K562 (cell line): ENCODE measurements at places on chromosomes 12 and 14. TPM values are rescaled to one million over a fixed set of nuclear protein-coding genes. Genes with fewer than 3 reads are reported as not detected.

The SMAGP gene
- 29.7 and 35.9 TPM in 2 replicates for total RNA-seq

The OR4M1 gene
- total RNA-seq = not detected in 2 replicates

The FAM90A1 gene
- total RNA-seq = 0.16 TPM in 1 of 2 replicates, not detected in the other

The RAP1B gene
- total RNA-seq = 160 and 170 TPM in 2 replicates

The NID2 gene
- 0.09 and 0.22 TPM in 2 replicates for total RNA-seq

The C1S gene
- total RNA-seq = 0.84 and 1.2 TPM in 2 replicates

The MYF5 gene
- total RNA-seq = not detected in 2 replicates

The ACRBP gene
- 16.8 and 18.0 TPM in 2 replicates for total RNA-seq

DNA sequence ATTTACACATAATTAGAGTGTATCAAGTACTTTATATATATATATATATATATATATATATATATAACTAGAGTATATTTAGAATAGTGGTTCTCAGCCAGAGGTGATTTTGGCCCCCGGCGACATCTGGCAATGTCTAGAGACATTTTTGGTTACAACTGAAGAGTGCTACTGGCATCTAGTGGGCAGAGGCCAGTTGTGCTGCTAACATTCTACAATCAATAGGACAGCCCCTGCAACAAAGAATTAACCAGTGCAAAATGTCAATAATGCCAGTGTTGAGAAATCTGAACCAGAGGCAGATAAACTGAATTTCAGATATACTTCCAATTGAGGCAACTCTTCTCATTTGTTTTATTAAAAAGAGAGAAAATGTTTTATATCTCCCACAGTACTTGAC, 8.9 kb downstream of the GTF2A1 start:
- no peak overlapping the region for H3K4me3 ChIP-seq
- no peaks in the 10 kb centered on the region; the same call in 1 of the 2 replicates for H3K4me1 ChIP-seq
- H3K36me3 ChIP-seq = peaks cover 81% of the 10 kb centered on the region
- H3K27ac ChIP-seq = no peak overlapping the region
- DNase-seq = no peak

DNA sequence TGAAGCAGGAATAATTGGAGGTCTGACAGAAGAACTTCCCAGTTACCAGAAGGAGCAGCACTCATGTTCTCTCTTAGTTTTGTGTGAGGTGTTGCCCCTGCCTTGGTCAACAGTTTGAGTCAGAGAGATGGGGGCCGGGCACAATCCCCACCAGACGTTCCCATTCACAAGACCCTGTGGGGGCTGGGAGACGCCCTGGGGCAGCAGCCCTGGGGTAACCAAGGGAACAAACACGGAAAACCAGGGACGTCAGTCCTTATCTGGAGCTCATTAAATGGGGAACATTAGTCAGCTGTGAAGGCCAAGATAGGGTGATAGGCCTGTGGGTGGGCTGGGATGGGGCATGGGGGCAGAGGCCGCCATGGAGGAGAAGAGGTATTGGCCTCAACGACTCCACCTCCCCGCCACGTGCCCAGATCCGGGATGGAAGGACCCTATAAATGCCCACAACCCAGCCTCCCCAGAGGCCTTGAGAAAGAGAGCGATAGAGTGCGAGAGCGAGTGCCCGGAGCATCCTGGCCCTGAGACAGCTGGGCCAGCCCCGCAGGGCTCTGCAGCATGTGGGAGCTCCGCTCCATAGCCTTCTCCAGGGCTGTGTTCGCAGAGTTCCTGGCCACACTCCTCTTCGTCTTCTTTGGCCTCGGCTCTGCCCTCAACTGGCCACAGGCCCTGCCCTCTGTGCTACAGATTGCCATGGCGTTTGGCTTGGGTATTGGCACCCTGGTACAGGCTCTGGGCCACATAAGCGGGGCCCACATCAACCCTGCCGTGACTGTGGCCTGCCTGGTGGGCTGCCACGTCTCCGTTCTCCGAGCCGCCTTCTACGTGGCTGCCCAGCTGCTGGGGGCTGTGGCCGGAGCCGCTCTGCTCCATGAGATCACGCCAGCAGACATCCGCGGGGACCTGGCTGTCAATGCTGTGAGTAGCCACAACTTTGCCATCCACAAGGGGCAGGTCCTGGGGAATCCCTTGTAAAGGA, at the start of gene AQP2:
AQP2 (plus strand) TSS at position 465 of the 979 bp plus-strand sequence; CDS start at position 559, 94 bp downstream.
- H3K36me3 ChIP-seq = no peaks in the 10 kb centered on the region
- no peak for DNase-seq
- H3K4me1 ChIP-seq = peaks cover 26% of the 10 kb centered on the region
- H3K4me3 ChIP-seq = no peak within 1 kb of the TSS
- H3K27me3 ChIP-seq = peaks cover 25% of the 10 kb centered on the region
- no peak within 1 kb of the TSS for H3K27ac ChIP-seq

GRCh38 chr14:90388437-90388836, 8.4 kb upstream of the CALM1 start:
- peaks cover 9% of the 10 kb centered on the region for H3K4me1 ChIP-seq
- H3K27me3 ChIP-seq = no peaks in the 10 kb centered on the region
- no peak overlapping the region for H3K27ac ChIP-seq
- H3K4me3 ChIP-seq = no peak overlapping the region

DNA sequence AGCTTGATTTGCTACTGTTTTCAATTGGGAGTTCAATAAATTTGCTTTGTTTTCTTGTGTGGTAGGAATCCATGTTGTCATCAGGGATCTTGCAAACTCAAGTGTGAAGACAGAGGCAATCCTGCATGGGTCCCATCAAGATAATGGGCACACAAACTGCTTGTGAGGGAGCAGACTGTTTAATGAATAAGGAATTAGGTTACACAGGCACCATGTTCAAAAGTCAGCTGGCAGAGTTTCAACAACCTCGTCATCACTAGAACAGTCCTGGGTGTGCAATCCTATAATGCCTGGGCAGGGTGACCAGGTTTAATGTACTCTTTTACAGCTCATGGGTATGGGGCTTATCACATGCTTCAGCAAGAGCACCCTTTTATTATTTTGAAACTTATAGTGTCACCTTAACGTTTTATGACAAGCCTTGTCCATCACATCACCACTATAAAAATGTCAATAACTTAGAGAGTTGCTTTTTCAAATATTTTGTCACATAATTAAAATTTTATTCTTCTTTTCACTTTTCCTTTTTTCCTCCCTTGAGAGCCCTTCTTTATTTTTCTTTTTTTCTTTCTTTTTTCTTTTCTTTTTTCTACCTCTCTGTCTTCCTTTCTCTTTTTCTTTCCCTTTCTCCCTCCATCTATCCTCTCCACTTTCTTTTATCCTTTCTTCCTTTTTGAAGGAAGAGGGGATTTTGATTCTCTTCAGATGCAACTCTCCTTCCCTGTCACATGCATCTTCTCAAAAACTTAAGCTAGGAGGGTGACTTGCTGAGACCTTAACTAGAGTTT, 252.2 kb upstream of the ATP2B1 start:
- no peak overlapping the region for H3K4me3 ChIP-seq
- H3K36me3 ChIP-seq = no peaks in the 10 kb centered on the region
- no peaks in the 10 kb centered on the region for H3K27me3 ChIP-seq
- DNase-seq = no peak
- H3K27ac ChIP-seq = no peak overlapping the region

DNA sequence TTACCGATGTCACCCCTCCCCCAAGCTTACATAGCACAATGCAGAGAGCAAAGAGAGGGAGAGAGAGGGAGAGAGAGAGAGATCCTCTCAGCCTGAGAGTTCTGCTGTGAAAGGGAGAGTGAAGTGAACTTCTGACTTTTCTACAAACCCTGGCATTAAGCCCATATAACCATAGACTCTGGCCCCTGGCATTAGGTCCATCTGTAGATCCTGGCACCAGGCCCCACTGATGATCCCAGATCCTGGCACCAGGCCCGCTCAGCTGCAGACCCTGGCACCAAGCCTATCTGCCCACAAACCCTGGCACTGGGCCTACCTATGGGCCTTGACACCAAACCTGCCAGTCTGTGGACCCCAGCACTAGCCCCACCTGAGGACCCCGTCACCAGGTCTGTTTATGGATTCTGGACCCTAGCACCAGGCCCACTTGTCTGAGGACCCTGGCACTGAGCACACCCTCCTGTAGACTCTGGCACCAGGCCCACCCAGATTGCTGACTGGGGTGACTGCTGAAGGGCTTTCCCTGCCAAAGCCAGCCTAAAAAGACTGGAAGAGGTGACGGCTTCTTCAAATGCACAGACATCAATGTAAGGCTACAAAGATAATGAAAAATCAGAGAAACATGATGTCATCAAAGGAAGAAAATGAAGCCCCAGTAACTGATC, 14.5 kb upstream of the KRT83 start:
- H3K36me3 ChIP-seq = no peaks in the 10 kb centered on the region
- no peak overlapping the region for H3K4me3 ChIP-seq
- no peak overlapping the region for H3K27ac ChIP-seq
- H3K27me3 ChIP-seq = peaks cover 12% of the 10 kb centered on the region; the same call in 1 of the 2 replicates

GRCh38 chr14:37167151-37168047, 5.0 kb downstream of the SLC25A21 start:
- peaks cover 33% of the 10 kb centered on the region for H3K4me1 ChIP-seq
- peak overlapping the region; percentile 79 for H3K27ac ChIP-seq
- peak; percentile 56 for DNase-seq
- peaks cover 9% of the 10 kb centered on the region; the same call in 2 of the 3 replicates for H3K36me3 ChIP-seq

DNA sequence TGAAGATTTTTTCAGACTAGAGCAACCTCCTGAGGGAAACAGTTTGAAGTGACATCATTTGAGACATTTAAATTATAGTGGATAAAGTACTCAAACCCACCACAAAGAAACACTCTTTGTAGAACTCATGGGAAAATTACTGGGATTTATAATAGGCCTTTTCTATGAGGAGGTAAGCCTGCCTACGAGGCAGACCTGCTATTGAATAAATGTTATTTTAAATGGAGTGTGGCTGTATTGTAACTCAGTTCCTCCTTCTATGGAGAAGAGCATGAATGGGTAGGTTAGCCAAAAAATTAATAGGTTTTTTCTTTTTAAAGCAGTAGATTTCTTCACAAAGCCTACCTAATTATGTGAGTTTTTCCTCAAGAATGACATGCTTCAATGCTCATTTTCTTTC, 63.7 kb upstream of the PLEKHA5 start:
- no peak overlapping the region for H3K27ac ChIP-seq
- no peaks in the 10 kb centered on the region for H3K36me3 ChIP-seq
- H3K27me3 ChIP-seq = no peaks in the 10 kb centered on the region
- DNase-seq = no peak
- H3K4me3 ChIP-seq = no peak overlapping the region
- no peaks in the 10 kb centered on the region for H3K4me1 ChIP-seq

- no peak overlapping the region for H3K4me3 ChIP-seq
- peak; percentile 18 for DNase-seq
- no peak overlapping the region for H3K27ac ChIP-seq
These were observed 133.7 kb downstream of the AEBP2 start for GRCh38 chr12:19572920-19573558.

GRCh38 chr12:39300799-39301198, 142.1 kb downstream of the KIF21A start:
- no peaks in the 10 kb centered on the region for H3K27me3 ChIP-seq
- H3K4me1 ChIP-seq = no peaks in the 10 kb centered on the region
- peaks cover 32% of the 10 kb centered on the region for H3K36me3 ChIP-seq
- no peak overlapping the region for H3K4me3 ChIP-seq
- no peak overlapping the region for H3K27ac ChIP-seq
- DNase-seq = no peak

- no peak overlapping the region for H3K27ac ChIP-seq
- DNase-seq = no peak
- H3K27me3 ChIP-seq = no peaks in the 10 kb centered on the region
- H3K36me3 ChIP-seq = no peaks in the 10 kb centered on the region
- H3K4me1 ChIP-seq = peaks cover 10% of the 10 kb centered on the region; the same call in 2 of the 3 replicates
These were observed 9.5 kb downstream of the BATF start for GRCh38 chr14:75531660-75532317.

DNA sequence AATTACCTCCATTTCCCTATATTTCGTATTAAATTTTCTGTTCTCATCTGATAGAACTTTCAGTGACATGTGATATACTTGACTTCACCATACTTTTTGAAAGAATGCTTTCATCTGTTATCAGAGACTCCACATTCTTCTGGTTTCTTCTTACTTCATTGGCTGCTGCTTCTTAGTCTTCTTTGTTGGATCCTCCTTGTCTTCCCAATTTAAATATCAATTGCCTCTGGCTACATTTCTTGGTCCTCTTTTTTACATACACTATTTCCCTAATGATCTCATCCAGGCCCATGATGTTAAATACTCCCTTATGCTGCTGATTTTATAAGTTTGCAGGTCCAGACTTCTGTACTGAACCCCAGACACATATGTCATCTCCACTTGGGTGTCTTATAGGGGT, 22.0 kb downstream of the OR5AU1 start:
- no peaks in the 10 kb centered on the region for H3K36me3 ChIP-seq
- no peak for DNase-seq
- no peak overlapping the region for H3K27ac ChIP-seq
- no peaks in the 10 kb centered on the region; the same call in 2 of the 3 replicates for H3K4me1 ChIP-seq
- no peak overlapping the region for H3K4me3 ChIP-seq

GRCh38 chr12:546265-546919, 86.7 kb downstream of the B4GALNT3 start:
- H3K36me3 ChIP-seq = no peaks in the 10 kb centered on the region
- no peak overlapping the region for H3K27ac ChIP-seq
- H3K4me1 ChIP-seq = peaks cover 19% of the 10 kb centered on the region
- DNase-seq = no peak
